GM23338 (cell line): ENCODE measurements at places on chromosomes 16 and 17. TPM values are rescaled to one million over a fixed set of nuclear protein-coding genes. Genes with fewer than 3 reads are reported as not detected.
A peak's percentile ranks its signal among the peaks of the same experiment; 100 is the strongest.

DNA sequence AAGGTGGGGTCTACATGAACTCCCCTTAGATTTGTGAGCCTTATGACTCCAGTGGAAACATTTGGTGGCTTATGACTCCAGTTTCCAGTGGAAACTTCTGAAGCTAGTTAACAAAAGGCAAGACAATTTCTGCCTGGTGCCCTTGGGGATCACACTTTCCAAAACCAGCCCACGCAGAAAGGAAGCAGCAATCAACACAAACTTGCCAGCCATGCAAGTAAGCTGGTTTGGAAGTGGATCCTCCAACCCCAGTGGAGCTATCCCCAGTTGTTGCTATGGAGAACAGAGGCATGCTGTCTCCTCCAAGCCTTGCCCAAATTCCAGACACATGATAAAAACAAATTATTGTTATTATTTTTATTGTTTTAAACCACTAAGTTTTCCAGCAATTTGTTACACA, 130.9 kb downstream of the CDH11 start:
- no peak for DNase-seq
- no peak overlapping the region for H3K4me3 ChIP-seq
- H3K4me1 ChIP-seq: no peaks in the 10 kb centered on the region
- no peaks in the 10 kb centered on the region for H3K27me3 ChIP-seq
- no peaks in the 10 kb centered on the region for H3K36me3 ChIP-seq

APOBR gene
- total RNA-seq: 0.07 TPM in 1 of 2 replicates, not detected in the other

DNA sequence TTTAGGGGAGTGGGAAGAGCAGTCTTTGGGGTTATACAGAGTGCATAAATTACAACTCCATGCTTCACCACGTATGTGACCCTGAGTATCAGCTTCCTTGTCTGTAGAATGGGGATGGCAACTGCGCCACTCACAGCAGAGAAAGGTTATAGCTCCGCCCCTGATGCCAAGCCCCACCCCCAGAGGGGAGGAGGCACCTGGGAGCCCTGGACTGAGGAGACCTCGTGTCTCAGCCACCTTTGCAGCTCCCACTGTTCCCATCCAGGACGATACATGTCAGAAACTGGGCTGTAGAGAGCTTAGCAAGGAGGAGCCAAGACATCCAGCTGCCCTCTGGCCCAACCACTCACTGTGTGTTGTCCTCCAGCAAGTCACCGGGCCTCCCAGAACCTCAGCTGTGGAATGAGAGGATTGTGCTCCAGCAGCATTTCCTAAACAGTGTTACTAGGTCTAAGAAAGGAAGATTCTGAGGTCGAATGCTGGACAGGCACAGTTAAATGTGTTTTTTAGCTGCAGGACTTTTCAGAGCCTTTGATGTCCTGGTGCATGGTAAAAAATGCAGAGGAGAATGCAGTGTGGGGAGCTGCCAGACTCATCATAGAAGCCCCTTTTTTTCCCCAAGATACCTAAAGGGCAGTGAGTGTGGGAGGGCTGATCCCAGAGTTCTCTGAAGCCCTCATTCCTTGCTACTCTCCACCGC, 49.4 kb downstream of the BEAN1 start:
- H3K4me1 ChIP-seq: peaks cover 5% of the 10 kb centered on the region; the same call in 1 of the 2 replicates
- H3K4me3 ChIP-seq: no peak overlapping the region
- no peaks in the 10 kb centered on the region for H3K36me3 ChIP-seq
- H3K27me3 ChIP-seq: no peaks in the 10 kb centered on the region

TEKT1 gene
- not detected in 2 replicates for total RNA-seq

DNA sequence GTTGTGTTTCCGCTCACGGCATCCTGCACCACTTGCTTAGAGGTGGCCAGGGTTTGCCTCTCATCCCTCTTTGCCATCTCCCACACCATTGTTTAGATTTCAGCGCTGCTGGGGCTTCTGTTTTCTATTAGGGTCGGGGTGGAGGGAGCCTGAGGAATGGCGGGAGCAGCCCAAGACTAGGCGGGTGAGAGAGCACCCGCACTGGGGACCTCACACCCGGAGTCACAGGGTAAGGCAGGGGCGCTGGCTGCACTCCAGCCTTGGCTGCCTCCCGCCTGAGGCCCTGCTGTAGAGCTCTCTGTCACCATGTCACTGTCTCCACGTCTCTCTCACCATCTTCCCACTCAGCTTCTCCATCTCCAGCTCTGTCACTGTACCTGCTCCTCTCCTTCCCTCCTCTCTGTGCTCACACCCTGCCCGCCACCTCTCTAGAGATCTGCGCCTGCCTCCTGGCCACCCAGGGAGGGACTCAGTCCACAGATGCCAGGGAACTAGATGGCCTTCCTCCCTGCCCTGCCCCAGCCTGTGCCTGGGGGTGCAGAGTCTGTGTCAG, 32.8 kb upstream of the ABCC3 start:
- no peaks in the 10 kb centered on the region for H3K36me3 ChIP-seq
- H3K4me3 ChIP-seq: no peak overlapping the region
- H3K4me1 ChIP-seq: no peaks in the 10 kb centered on the region

TMEM114 gene
- 0.52 TPM in 1 of 2 replicates, not detected in the other for total RNA-seq

PRDM7 gene
- not detected in 2 replicates for total RNA-seq

GRCh38 chr16:60788631-60789030, 1247.6 kb downstream of the CDH8 start:
- DNase-seq: peak; percentile 8
- H3K27ac ChIP-seq: no peak overlapping the region
- H3K4me1 ChIP-seq: no peaks in the 10 kb centered on the region

DNA sequence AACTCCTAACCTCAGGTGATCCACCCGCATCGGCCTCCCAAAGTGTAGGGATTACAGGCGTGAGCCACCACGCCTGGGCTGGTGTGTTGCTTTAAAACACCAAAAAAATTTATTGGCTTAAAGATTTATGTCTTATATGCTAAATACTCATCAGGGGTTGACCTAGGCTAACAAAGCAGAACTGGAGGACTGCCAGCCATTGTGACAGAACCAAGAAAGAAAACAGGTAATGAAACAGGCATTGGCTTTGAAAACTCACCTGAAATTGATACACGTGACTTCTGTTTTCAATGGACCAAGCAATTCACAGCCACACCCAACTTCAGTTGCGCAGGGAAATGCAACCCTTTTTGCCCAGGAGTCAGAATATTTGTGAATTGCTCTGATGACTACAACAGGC, 4.9 kb upstream of the PHAF1 start:
- no peak overlapping the region for H3K27ac ChIP-seq
- no peaks in the 10 kb centered on the region for H3K4me1 ChIP-seq
- H3K36me3 ChIP-seq: no peaks in the 10 kb centered on the region
- DNase-seq: no peak
- peaks cover 10% of the 10 kb centered on the region; the same call in 1 of the 2 replicates for H3K27me3 ChIP-seq

DNA sequence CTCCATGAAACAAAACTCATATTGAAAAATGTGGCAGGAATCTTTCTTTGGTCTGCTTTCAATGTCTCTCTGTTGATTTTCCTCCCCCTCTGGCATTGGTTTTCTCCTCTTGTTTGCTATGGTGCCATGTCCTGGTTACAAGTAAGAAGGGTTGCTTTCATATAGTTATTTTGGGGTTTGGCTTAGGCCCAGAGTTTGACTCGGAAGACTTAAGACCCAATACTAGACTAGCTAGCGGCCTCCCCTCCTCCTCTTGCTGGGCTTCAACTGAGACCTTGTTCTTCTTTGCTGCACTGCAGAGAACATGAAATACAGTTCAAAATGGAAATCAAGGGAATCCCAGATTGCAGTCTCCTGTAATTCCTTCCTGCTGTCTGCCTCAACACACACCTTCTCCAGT, 30.0 kb upstream of the CLEC18A start:
- H3K27ac ChIP-seq: 0 out of 2 replicates have a peak overlapping the region, but pooled peaks have one; percentile 55
- H3K4me1 ChIP-seq: peaks cover 15% of the 10 kb centered on the region
- no peaks in the 10 kb centered on the region for H3K27me3 ChIP-seq
- no peaks in the 10 kb centered on the region for H3K36me3 ChIP-seq
- H3K4me3 ChIP-seq: no peak overlapping the region
- no peak for DNase-seq

TNS4 gene
- 0.08 and 4.9 TPM in 2 replicates for total RNA-seq

MAPT gene
- 1.1 and 1.7 TPM in 2 replicates for total RNA-seq

PLXDC1 gene
- total RNA-seq: 0.28 and 0.39 TPM in 2 replicates

GRCh38 chr16:51152691-51153576, 1.9 kb upstream of the SALL1 start:
- H3K4me3 ChIP-seq: peak overlapping the region; percentile 94
- H3K4me1 ChIP-seq: peaks cover 33% of the 10 kb centered on the region
- peaks cover 75% of the 10 kb centered on the region for H3K27me3 ChIP-seq
- H3K27ac ChIP-seq: peak overlapping the region; percentile 98
- no peaks in the 10 kb centered on the region for H3K36me3 ChIP-seq

DNA sequence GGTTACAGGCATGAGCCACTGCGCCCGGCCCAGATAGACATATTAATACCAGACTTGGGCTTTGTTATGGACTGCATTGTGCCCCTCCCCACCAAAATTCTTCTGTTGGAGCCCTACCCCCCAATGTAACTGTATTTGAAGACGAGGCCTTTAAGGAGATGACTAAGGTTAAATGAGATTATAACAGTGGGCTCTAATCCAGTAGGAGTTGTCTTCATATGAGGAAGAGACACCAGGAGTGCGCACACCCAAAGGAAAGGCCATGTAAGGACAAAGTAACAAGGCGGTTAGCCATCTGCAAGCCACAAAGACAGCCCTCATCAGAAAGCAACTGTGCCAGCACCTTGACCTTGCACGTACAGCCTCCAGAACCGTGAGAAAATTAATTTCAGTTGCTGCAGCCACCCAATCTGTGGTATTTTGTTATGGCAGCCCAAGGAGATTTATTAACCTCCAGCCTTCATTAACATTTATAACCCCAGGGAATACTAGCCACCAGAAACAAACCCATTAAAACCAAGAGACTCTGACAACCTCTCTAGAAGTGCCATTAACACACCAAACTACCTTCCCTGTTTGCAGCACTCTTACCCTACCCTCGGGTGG, 107.6 kb downstream of the TTC19 start:
- no peak overlapping the region for H3K27ac ChIP-seq
- H3K4me1 ChIP-seq: no peaks in the 10 kb centered on the region
- H3K27me3 ChIP-seq: no peaks in the 10 kb centered on the region
- no peak for DNase-seq
- H3K4me3 ChIP-seq: no peak overlapping the region
- H3K36me3 ChIP-seq: peaks cover 6% of the 10 kb centered on the region; the same call in 1 of the 2 replicates

DNA sequence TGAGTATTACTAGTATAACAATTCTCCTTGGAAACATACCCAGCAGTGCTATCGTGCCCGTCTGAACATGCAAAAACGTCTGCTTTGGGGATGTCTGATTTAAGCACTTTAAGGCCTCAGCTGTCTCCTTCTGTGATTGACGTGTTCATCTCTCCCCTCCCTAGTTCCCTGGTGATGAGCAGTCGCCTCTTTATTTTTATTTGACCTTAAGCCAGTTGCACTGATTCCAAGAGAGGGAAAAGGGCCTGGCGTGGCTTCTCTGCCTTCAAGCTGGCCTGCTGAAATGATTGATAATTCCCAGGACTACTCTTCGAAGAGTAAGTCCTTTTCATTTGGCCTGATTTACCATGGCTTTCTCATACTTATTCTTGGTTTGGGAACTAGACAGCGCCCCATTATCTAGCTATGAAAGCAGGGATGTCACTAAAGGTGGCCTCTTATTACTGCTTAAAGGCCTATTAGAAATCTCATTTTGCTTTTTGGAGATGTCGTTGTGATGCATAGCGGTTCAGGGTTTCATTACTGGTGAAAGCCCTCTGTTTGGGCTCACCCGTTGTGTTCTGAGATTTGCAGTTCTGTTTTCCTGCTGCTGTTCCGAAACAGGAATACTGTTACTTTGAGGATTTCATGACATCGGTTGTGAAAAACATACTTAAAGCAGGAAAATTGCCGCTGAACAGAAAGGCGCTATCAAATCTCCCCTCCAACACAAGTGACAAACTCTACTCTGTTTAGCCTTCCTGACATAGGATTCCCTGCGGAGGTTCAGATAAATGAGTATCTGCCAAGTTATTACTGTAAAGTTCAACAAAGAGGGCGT, 65.5 kb downstream of the IQCK start:
- H3K36me3 ChIP-seq: no peaks in the 10 kb centered on the region
- no peak overlapping the region for H3K4me3 ChIP-seq
- H3K4me1 ChIP-seq: no peaks in the 10 kb centered on the region
- no peak for DNase-seq
- no peak overlapping the region for H3K27ac ChIP-seq

- DNase-seq: no peak
- H3K27me3 ChIP-seq: no peaks in the 10 kb centered on the region
- H3K4me3 ChIP-seq: no peak overlapping the region
These were observed 14.9 kb downstream of the CNTNAP1 start for GRCh38 chr17:42697108-42697811.

GRCh38 chr17:79018370-79018695, 5.6 kb upstream of the C1QTNF1 start:
- H3K27me3 ChIP-seq: peaks cover 36% of the 10 kb centered on the region
- peaks cover 3% of the 10 kb centered on the region for H3K4me1 ChIP-seq
- no peak overlapping the region for H3K27ac ChIP-seq
- no peak for DNase-seq

DNA sequence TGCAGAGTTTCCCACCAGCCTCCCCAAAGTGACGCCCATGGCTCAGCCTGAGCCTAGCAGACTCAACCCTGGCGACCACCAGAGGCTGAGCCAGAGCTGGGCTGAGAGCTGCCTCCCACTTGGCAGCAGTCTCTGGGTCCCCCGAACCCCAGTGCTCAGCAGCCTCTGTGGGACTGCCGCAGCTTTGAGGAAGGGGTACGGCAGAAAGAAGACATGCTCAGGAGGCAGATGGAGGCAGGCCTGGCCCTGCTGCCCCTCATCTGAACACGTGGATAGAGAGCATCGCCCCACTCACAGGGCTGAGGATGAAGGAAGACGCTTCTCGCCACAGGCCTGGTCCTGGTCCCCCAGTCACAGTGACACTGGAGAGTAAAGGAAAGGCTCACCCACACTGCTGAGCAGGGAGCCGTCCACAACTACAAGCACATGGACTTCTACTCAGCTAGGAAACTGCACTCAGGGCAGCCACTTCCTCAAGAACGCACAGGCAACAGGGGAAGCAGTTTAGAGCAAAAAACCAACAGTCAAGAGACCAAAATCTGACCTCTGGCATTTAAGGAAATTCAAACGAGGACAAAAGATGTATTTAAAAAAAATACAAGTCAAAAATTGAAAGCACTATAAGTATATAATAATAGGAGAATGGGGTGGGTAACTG, 45.2 kb upstream of the GSG1L start:
- H3K27me3 ChIP-seq: no peaks in the 10 kb centered on the region
- no peak for DNase-seq
- peaks cover 27% of the 10 kb centered on the region for H3K36me3 ChIP-seq

DNA sequence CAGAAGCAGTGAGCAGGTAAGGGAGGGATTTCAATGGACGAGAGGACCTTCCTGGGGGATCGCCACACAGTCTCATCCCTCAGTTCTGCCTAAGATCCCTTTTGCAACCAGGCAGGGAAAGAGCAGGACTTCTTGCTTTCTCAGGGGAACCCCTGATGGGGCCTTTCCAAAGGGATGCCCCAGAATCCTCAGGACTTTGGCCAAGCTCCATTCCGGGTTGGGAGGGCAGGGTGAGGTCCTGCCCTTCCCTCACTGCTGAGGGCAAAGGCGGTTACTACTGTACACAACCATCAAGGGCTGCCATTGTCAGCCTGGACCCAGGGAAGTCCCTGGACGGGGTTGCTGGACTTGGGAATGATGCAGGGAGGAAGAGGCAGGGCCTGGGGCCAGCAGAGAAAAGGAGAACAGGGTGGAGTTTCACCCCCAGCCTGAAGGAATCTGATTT, 9.7 kb downstream of the PRR29 start:
- H3K27me3 ChIP-seq: no peaks in the 10 kb centered on the region
- H3K4me3 ChIP-seq: no peak overlapping the region
- no peak for DNase-seq

- H3K4me3 ChIP-seq: no peak overlapping the region
- H3K36me3 ChIP-seq: no peaks in the 10 kb centered on the region
- no peak overlapping the region; the same call in 1 of the 2 replicates for H3K27ac ChIP-seq
- peaks cover 21% of the 10 kb centered on the region for H3K4me1 ChIP-seq
These were observed 73.5 kb upstream of the KIF2B start for GRCh38 chr17:53749178-53749577.

GPR139 gene
- 1.8 and 2.3 TPM in 2 replicates for total RNA-seq
